ENCODE measurements at places on chromosomes 12 and 14.

- no peak for DNase-seq
These were observed 208.0 kb upstream of the DIO2 start for GRCh38 chr14:80419345-80419744.

DNA sequence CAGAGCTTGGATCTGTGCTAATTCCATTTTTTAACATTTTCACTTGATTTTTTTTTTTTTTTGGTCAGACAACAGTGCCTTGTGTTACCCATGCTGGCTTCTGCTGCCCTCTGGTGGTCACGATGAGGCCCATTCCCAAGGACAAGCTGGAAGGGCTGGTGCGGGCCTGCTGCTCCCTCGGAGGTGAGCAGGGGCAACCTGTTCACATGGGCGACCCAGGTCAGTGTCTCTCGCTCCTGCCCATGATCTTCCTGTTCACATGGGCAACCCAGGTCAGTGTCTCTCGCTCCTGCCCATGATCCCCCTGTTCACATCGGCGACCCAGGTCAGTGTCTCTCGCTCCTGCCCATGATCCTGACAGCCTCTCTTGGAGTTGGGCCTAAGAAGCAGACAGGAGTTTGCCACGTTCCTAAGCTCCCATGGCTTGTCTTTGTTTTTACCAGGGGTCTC is 59.4 kb downstream of the DGLUCY start:
- DNase-seq, result peak; percentile 66

- DNase-seq, result no peak
These were observed 123.9 kb downstream of the PAX9 start for GRCh38 chr14:36785511-36785910.

GRCh38 chr12:52279422-52280318 is 5.2 kb downstream of the KRT86 start:
- no peak for DNase-seq

GRCh38 chr12:47028981-47029708 is 50.3 kb upstream of the PCED1B start:
- no peak for DNase-seq

- no peak for DNase-seq
These were observed 60.4 kb upstream of the ARID2 start for GRCh38 chr12:45669093-45669492.

GRCh38 chr12:56160193-56160763 is 2.1 kb downstream of the MYL6 start:
- no peak for DNase-seq

- no peak for DNase-seq
These were observed 17.4 kb downstream of the PAWR start for GRCh38 chr12:79673354-79673753.

DNA sequence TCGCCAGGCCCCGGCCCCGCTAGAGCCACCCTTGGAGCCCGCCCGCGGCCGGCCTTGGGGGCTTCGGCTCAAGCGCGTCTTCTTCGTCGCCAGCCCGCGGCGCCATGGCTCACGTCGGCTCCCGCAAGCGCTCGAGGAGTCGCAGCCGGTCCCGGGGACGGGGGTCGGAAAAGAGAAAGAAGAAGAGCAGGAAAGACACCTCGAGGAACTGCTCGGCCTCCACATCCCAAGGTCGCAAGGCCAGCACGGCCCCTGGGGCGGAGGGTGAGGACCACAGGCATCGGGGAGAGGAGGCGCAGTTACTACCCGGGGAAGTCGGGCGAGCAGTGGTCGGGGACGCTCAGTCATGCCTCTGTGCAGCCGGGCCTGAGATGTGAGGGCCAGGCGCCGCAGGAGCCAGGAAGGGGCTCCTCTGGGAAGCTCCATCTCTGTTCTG is 573 bp downstream of the ARL6IP4 start:
- no peak for DNase-seq

- no peak for DNase-seq
These were observed 258.4 kb upstream of the SFSWAP start for GRCh38 chr12:131452444-131452860.

DNA sequence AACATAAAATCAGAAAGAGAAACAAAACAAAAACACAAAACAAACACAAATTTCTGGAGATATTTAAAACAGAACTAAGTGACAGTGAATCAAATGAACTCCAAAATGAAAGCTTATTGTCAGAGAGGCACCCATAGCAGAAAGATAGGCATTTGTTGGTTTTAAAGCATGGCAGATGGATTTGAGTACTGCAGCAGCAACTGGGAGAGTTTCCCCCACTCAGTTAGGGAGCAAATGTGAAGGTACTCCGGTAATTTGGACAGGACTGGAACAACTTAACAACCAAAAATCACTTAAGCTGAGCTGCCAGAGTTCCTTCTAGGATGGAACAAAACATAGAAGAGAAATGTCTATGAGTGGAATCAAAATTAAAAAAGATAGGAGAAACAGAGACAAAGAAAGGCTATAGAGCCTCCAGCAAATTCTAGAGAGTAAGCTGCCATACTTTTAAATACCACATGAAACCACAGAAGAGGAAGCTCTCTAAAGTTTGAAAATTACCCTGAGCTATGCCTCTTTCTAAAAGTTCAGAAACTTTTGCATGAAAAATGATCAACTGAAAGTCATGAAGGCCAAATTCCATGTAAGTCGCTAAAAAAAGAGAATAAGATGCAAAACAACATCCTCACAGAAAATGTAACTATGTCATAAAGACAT is 1248.3 kb upstream of the USP15 start:
- no peak for DNase-seq

DNA sequence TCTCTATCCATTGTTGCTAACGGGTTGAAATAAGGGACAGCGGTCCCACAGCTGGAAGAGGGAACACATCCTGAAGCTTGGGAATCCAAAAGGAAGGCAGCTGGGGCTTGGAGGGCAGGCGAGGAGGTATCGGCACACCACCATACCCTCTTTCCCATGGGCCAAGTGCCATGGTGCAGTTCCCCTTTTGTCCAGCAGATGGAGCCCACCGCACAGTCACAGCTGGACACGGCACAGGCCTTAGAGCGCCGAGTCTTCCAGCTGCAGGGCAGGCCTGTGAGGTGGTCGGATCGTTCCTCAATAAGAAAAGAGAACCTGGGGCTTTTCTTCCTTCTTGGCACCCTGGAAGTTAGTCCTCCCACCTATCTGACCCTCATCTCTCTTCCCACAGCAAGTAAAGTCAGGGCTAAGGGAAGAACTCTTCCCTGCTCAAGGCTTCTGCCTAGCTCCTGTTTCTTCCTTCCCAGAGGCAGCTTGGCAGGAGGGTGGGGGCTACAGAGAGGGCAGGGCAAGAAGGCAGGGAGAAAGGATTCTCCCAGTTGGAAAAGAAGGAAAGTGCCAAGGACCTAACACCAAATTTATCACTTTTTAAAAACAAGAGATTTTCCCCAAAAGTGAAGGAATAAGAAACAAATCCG is 8.6 kb downstream of the PPP1R1A start:
- DNase-seq, result peak; percentile 74

Data from stimulated activated CD8-positive, alpha-beta memory T cell treated with anti-CD3 and anti-CD28 coated beads, Interleukin-7, amount 100 ng/mL, for 1 hour (primary cell).